Epithelial cell of proximal tubule (primary cell): ENCODE measurements at places on chromosomes 5 and 9. TPM values are rescaled to one million over a fixed set of nuclear protein-coding genes. Genes with fewer than 3 reads are reported as not detected.

- DNase-seq, result no peak
Observed at GRCh38 chr5:103503066-103503465, 59.5 kb downstream of the NUDT12 start.

DNA sequence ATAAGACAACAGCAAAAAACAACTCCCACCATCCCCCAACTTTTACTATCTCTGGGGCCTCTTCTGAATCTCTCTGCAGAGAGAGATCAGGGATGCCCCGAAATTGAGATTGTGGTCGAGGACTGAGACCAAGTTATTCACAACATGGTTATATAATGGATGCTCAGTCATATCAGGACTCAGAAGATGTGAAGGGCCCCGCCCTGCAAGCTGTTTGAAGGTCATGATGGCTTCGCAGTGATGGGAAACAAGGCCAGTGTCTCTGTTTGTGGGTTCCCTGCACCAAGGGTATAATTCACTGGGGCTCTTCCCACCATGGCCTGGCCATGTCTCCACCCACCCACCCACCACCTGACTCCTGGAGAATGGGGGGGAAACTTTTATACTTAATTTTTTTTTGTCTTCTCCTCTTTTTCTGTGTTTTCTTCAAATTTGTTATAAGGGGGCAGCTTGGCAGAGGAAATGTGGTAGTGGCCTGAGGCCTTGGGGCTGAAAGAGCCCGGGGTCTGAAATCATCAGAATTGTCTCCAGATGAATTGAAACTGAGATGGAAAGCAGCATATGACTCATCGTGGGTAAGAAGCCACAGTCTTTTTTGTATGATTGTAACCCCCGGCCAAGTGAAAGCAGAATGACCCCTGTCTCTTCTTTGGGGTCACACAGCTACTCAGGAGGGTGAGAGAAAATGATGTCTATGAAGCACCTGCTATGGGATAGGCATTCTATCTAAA is 15.0 kb upstream of the TEX48 start:
- DNase-seq, result no peak

- no peak for DNase-seq
Observed at GRCh38 chr5:125398466-125398865, 652.0 kb upstream of the ZNF608 start.

DNA sequence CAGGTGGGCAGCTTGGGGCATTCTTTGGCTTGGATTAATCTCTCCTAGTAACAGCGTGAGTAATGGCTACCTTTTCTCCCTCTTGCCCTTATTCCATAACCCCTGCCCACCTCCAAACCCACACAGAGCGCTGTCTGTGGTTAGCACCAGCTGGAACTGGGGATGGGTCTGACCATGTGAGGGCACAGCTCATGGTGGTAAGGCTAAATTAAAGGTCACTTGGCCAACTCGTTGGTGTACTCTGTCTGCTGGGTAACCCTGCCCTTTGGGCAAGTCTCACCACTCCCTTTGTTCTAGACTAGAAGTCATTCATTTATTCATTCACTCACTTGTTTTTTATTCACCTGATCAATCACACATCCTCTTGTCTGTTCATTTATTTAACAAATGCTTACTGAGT is 27.8 kb downstream of the PPARGC1B start:
- DNase-seq, result peak; percentile 59

- no peak for DNase-seq
Observed at GRCh38 chr5:132607095-132607494, 50.3 kb downstream of the RAD50 start.

- no peak for DNase-seq
Observed at GRCh38 chr5:179816796-179817469, 3.8 kb upstream of the SQSTM1 start.

GRCh38 chr9:131214876-131215275 is 61.4 kb downstream of the FAM78A start:
- no peak for DNase-seq

GRCh38 chr9:110178281-110178680 is 29.7 kb downstream of the C9orf152 start:
- no peak for DNase-seq

- DNase-seq, result no peak
Observed at GRCh38 chr9:81474125-81474524, 215.2 kb downstream of the TLE1 start.

The ERCC6L2 gene
- 37.8 and 60.0 TPM in 2 replicates for total RNA-seq

The FCN1 gene
- total RNA-seq, result not detected in 2 replicates

The BAAT gene
- total RNA-seq, result 0.07 TPM in 1 of 2 replicates, not detected in the other

The TMEM171 gene
- 2.8 and 10.6 TPM in 2 replicates for total RNA-seq
